Stimulated activated naive B cell treated with anti-CD40 and anti-IgM and Interleukin-4, amounts not matched to agents 10 μg/mL and 1 μg/mL and 100 μg/mL, for 72 hours (primary cell): ENCODE measurements at places on chromosomes 12 and 14.

DNA sequence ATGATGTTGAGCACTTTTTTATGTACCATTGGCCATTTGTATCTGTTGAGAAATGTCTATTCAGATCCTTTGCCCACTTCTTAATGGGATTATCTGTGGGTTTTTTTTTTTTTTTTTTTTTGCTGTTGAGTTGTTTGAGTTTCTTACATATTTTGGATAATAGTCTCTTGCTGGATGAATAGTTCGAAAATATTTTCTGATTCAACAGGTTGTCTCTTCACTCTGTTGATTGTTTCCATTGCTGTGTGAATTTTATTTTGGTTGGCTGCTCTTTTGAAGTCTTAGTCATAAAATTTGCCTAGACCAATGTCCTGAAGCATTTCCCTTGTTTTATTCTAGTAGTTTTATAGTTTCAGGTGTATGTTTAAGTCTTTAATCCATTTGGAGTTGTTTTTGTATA, 64.5 kb downstream of the CAND1 start:
- DNase-seq: no peak

DNA sequence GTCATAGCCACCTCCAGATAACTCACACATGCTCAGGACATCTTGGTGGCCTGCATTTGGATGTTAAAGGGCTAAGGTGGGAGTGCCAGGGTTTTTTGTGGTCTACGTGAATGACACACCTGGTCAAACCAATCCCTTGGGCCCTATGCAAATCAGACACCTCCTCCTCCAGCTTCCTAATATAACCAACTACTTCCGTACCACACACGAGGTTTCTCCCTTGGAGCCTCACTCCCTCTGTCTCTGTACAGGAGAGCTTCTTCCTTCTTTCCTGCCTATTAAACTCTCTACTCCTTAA, 19.6 kb downstream of the APOBEC1 start:
- DNase-seq: no peak

DNA sequence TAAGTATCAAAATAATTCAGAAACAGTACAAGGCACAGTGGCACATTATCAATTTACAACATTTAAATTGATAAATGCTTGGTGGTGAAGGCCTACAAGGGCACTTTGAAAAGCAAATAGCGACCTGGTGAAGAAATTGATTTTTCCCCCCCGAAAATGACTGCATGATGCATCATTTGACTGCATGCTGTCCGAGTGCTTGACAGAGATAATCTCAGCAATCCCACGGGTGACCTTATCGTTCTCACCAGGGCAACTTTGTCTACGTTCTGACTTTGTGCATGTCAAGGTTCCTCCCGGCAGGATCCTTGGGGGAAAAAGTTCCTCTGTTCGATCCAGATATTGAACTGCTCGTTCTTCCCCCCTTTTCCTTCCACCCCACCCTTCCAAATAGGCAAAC, 384.8 kb downstream of the EGLN3 start:
- DNase-seq: no peak

DNA sequence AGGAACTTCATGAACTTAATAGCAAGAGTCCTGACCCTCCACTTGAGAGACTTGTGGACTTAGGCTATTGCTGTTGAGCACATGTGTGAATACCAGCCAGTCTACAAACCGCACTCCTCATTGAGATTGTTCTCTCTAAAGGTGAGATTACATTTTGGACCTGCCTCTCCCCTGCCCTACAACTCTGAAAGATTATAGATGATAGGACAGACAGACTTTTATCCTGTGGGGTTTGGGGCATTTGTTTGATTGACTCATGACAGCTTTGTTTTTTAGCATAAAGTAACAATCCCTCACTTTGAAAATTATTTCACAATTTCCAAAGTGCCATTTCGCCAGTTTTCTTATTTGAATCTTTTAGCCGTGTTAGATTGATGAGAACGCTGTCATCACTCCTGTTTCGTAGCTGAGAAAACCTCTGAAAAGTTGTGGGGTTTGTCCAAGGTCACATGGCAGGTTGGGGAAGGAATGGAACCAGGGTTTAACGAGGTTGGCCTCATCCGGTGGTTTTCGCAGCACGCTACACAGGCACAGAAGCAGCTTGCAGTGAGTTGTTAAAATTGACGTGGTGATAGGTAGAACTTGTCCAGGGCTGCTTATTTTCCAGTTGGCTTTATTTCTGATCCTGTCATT, 836 bp downstream of the EVL start:
- peak; percentile 72 for DNase-seq

GRCh38 chr12:14691560-14691959, 4.8 kb downstream of the GUCY2C start:
- peak; percentile 4 for DNase-seq

GRCh38 chr14:77603654-77604255, 12.7 kb downstream of the SPTLC2 start:
- DNase-seq: no peak

- DNase-seq: no peak
These were observed 5.1 kb downstream of the KLC1 start for GRCh38 chr14:103634156-103634555.

DNA sequence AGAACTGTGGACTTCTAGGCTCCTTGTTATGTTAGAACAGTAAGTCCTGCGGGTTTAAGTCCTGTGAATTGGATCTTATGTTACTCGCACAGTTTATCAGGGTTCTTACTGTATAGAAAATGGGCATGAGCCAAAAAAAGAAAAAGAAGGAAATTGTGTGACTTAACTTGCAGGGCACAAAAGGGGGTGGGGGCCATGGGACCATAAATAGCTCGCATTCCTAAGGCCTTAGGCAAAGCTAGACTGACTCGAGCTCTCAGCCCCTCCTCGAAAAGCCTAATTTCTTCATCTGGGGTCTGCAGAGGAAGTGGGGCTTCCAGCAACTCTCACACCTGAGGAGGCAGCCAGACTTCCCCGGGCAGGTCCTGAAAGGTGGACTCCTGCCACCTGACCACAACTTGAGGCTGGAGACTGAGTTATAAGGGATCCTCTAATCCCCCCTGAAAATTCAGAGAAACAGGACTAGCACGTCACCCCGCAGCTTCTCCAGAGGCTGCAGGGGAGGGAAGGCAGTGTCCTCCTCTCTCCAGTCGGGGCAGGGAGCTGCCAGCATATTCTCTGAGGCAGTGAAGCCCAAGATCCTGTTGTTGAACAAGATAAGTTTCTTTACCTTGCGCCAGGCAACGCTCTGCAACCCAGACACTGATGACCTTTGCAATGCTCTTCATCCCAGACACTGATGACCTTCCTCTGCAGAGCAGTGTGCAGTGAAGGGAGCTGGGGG, 280.5 kb downstream of the PCNX1 start:
- DNase-seq: no peak

DNA sequence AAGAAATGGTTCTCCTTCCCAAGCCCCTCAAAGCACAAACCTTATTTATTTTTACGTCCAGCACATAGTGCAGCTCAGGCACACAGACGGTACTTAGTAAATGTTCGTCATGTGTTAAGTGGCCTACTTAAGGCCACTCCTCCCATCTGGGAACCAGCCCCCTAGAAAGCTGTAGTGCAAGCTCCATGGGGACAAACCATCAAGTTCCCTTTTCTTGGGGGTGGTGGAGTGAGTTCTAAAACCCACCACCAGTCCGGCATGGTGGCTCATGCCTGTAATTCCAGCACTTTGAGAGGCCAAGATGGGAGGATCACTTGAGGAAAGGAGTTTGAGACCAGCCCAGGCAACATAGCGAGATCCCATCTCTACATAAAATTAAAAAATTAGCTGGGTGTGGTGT, 49.4 kb downstream of the PITPNM2 start:
- DNase-seq: no peak

GRCh38 chr12:26608706-26609105, 224.3 kb downstream of the ITPR2 start:
- no peak for DNase-seq

DNA sequence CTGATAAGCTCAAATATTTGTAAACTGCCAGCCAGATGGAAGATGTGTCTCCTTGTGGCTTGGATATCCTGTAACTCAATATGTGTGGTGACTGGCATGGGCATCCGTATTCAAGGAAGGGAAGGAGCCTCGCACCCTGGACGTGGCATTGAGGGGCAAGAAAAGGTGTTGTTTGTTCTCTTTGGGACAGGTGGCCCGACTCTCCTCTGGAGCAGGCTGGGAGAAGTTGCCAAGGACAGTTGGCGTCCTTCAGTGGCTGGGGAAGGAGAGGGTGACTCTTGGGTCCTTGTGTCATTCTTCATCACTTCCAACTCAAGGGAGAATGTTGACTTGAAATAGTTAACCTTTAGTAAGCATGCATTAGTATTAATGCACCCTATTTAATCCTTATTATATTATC, 39.6 kb downstream of the CACNA1C start:
- DNase-seq: no peak

GRCh38 chr14:90599748-90600507, 203.1 kb downstream of the CALM1 start:
- DNase-seq: no peak

GRCh38 chr14:53824061-53824460, 132.6 kb downstream of the BMP4 start:
- DNase-seq: no peak

DNA sequence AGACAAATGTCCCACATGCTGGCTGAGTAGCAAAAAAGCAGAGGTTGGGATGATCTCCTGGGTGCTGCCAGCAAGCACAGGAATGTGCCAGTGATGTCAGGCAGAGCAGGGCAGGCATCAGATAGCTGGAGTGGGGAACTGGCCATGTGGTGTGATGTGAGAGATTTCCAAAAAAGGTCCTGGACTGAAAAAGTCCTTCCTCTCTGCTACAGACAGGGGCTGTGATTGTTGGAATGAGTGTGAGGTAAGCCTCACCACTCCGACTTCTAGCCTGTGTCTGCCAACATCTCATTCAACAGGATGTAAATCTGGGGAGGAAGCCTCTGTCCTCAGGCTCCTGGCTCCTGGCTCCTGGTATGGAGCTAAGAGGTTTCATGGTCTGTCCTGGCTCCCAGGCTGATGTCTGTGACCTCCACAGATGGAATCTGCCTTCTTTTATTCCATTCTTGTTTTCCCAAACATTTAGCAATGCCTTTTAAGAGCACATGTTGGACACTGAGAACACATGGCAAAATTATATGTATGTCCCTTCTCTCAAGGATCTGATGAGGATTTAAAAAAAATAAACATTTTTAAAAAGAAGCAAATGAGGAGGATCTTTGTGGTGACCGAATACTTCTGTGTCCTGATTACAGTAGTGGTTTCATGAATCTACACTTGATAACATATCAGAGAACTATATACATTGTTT, 50.1 kb upstream of the STK38L start:
- no peak for DNase-seq

GRCh38 chr12:89351489-89352241, 636 bp downstream of the DUSP6 start:
- DNase-seq: no peak

DNA sequence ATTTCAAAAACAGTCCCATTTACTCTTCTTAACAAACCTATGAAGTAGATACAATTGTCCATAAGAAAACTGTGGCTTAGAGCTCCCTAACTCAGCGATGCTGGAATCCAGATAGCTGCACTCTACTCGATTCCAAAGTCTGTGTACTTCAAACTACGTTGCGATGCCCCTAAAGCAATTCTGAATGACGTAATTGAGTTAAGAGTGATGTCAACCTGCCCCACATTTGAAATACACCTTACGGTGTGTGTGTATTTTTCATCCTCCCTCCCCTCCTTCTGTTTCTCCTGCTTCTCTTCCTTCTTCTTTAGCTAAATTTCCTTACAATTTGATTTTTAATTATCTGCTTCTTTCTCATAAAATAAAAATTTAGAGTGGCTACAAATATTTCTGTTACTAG, 31.9 kb upstream of the RAP1B start:
- DNase-seq: no peak

DNA sequence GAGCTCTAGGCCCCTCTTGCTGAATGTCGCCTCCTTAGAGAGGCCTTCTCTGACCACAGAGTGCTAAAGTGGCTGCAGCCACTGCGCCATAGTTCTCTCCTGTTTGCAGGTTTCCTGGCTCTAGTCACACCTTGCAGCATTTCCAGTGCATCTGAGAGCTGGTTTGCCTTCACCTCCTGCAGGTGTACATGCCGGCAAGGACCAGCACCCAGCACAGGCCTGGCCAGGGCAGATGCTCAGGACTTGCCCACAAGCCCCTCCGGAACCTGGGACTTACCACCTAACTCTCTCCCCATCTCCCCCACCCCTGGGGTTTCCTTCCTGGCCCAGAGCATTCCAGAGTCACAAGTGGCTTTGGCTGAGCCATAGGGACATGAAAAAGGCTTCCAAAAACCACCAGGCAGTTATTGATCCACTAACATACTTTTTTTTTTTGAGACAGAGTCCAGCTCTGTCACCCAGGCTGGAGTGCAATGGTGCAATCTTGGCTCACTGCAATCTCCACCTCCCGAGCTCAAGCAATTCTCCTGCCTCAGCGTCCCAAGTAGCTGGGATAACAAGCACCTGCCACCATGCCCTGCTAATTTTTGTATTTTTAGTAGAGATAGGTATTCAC, 9.1 kb downstream of the ITPK1 start:
- no peak for DNase-seq

DNA sequence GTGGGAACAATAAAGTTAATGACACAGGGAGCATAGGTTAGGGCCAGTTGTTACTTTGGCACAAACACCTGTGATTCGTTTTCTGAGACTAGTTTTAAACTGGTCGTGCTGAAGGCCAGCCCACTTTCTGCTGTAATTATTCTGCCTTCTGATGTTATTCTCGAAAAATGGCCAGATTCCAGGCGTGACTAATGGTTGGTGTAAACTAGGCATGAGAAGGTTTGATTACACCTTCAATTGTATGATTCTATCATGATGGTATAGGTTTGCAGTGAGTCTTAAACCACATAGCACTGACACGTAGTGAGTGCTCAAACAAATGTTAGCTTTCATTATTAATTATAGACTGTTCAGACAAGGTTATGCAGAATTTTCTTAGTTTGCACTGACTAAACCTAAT, 39.0 kb downstream of the CKB start:
- DNase-seq: no peak

DNA sequence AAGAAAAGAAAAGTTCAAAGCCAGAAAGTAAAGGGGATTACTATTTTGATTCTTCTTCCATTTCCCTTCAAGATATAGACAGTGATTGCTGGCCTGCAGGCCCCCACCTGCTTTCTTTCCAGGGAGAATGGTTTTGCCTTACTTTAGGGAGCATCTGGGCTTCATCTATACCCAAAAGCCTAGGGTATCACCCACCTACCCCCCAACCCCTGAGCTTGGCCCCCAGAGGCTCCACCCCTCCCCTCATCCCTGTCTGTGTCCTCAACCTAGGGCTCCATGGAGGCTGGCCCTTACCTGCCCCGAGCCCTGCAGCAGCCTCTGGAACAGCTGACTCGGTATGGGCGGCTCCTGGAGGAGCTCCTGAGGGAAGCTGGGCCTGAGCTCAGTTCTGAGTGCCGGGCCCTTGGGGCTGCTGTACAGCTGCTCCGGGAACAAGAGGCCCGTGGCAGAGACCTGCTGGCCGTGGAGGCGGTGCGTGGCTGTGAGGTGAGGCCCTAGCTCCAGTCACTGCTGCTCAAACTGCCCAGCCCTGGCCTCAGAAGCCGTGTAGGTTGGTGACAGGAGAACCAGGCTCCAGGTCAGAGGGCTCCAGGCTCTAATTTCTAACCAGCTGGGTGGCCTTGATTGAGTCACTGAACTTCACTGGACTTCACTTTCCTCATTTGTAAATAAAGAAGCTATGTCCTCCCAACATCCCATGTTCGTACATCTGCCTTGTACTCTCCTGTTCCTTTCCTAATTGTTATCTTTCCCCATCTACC, 13.6 kb downstream of the ARHGEF40 start:
- DNase-seq: no peak
